Activated T-helper 9 cell treated with anti-CD3 and anti-CD28 coated beads, Interleukin-2, amount 50 U/mL, for 16 hours (primary cell): ENCODE measurements at places on chromosomes 3 and 15.

GRCh38 chr15:52103217-52104207 lies 9.1 kb downstream of the BCL2L10 start:
- no peak for DNase-seq

GRCh38 chr3:116912116-116912515 lies 202.5 kb downstream of the TUSC7 start:
- no peak for DNase-seq

GRCh38 chr15:92523176-92523575 lies 129.5 kb downstream of the ST8SIA2 start:
- no peak for DNase-seq

DNA sequence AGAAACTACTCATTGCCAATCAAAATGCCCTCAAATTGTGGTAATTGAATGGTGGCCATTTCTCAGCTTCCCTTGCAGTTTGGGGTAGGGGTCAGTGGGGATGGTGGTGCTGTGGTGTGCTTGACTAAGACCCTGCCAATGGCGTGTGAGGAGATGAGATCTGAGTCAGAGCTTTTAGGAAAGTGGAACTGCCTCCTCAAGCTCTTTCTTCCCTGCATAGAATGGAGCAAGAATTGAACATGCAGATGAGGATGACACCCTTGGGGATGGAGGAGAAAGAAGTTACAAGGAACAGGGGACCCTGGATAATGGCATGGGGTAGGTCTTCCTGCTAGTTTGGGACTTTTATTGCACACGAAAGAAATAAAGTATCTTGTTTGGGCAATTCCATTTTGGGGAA lies 188.0 kb downstream of the PEX5L start:
- DNase-seq: no peak

DNA sequence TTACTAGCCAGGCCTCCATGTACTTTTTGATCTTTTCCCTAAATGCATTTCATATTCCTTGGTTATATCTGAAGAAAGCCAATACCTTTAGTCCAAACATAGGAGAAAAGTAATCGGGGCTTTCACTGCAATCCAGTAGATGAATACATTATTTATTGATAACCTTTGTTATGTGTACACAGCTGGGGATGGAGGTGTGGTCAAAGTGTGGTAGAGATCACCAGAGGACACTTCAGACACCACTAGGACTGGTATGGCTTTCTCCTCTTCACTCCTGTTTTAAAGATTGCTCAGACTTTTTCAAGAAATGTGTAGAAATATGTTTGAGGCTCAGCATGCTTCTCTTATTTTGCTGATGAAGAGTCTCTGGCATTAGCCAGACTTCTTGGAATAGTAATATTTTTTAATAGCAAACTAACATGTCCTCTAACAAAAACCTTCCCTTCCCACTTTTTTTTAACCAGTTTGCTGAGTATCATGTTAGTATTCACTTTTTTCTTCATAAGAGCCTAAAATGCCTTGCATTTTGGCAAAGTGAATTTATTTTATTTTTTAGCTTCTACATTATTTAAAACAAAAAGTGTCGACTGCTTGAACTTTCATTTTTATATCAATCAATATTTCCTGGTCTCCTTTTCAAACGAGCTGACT lies 65.6 kb upstream of the MBNL1 start:
- no peak for DNase-seq
